Dermis lymphatic vessel endothelial cell (primary cell): ENCODE measurements at places on chromosomes 12 and 14. TPM values are rescaled to one million over a fixed set of nuclear protein-coding genes. Genes with fewer than 3 reads are reported as not detected.

Gene C3AR1
- 0.11 and 0.17 TPM in 2 replicates for total RNA-seq

Gene BICDL1
- under 0.01 TPM in 1 of 2 replicates, not detected in the other for total RNA-seq

Gene FGF6
- total RNA-seq: not detected in 2 replicates

Gene DDIT3
- total RNA-seq: 9.4 and 12.4 TPM in 2 replicates

Gene KRT71
- not detected in 2 replicates for total RNA-seq

Gene NPAS3
- 0.34 and 0.43 TPM in 2 replicates for total RNA-seq

Gene POTEM
- not detected in 2 replicates for total RNA-seq

Gene TUBA1A
- 454 and 466 TPM in 2 replicates for total RNA-seq

Gene ALKBH1
- total RNA-seq: 6.4 and 8.9 TPM in 2 replicates

Gene KRT78
- not detected in 2 replicates for total RNA-seq

Gene TMEM229B
- total RNA-seq: 0.33 and 0.52 TPM in 2 replicates

Gene RBP5
- 0.22 and 0.26 TPM in 2 replicates for total RNA-seq

Gene PLEKHD1
- total RNA-seq: under 0.01 TPM in 2 replicates

Gene LRRC10
- total RNA-seq: not detected in 2 replicates

Gene TPH2
- total RNA-seq: not detected in 2 replicates

Gene LAG3
- 0.09 and 0.22 TPM in 2 replicates for total RNA-seq

Gene LRRK2
- total RNA-seq: under 0.01 and 0.52 TPM in 2 replicates

Gene GPR137C
- 0.87 and 1.1 TPM in 2 replicates for total RNA-seq
